ENCODE measurements at places on chromosomes 4 and X. TPM values are rescaled to one million over a fixed set of nuclear protein-coding genes. Genes with fewer than 3 reads are reported as not detected.

DNA sequence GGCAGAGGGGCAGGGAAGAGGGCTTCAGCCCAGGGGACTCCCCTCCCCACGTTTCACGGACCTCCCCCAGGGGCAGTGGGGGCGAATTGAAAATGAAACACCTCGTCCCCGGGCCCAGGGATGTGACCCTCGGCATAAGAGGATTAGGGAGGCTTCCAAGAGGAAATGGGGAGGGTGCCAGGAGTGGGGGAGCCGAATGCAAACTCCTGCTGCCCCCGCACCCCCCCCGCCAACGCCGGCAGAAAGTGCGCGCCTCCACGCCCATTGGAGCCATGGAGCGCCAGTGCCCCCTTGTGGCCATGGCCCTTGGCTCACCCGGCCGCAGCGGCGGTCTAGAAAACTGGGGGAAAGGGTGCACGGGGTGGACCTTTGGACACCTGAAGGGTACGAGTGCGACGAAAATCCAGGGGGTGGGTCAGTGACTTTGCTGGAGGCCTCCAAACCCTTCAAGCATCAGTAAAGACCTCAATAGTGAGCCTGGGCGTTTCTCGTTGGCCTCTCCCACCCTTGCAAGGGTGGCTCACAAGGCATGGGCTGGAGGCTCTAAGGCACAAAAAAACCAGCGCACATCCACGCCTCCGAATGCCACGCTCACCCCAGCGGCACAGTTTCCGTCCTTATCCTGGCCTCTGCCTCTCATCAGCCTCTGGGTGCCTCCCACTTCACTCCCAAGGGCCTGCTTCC lies 120.8 kb upstream of the PJA1 start:
- peak; percentile 43 for DNase-seq

DNA sequence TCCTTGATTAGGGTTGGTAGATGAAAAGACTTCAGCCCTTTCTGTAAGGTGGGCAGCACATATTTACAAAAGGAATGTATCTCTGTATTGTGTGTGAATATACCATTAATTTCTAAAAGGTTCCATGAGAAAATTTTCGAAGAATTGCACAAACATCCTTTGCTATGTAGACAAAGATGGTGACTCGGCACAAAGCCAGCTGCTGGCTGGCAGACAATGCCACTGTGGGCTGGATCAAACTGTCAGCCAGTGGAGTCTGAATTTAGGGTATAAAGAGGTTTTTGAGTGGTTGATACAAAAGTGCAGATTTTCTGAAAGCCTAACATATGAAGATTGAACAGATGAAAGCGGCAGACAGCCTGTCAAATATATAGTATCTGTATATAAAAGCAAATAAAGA lies 5.6 kb upstream of the TXK start:
- DNase-seq = peak; percentile 39

GRCh38 chrX:97102938-97103337 lies 219.2 kb downstream of the RPA4 start:
- DNase-seq = no peak

GRCh38 chr4:147582386-147583060 lies 34.7 kb upstream of the TMEM184C start:
- no peak for DNase-seq

DNA sequence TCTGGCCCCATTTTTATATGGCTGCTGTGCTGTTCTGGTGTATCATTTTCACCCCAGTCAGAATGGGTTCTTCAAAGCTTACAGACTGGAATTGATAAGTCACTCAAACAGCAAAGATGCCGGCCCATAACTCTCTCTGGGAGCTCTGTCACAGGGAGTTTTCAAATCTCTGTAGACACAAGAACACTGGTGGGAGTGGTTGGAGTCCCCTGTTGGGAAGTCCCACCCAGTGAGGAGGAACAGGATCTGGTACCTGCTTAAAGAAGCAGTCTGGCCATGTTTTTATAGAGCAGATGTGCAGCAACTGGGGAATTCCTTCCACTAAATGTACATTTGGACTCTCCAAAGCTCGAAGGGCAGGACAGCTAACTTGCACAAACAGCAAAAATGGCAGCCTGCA lies 69.3 kb upstream of the UGT2B7 start:
- no peak for DNase-seq

DNA sequence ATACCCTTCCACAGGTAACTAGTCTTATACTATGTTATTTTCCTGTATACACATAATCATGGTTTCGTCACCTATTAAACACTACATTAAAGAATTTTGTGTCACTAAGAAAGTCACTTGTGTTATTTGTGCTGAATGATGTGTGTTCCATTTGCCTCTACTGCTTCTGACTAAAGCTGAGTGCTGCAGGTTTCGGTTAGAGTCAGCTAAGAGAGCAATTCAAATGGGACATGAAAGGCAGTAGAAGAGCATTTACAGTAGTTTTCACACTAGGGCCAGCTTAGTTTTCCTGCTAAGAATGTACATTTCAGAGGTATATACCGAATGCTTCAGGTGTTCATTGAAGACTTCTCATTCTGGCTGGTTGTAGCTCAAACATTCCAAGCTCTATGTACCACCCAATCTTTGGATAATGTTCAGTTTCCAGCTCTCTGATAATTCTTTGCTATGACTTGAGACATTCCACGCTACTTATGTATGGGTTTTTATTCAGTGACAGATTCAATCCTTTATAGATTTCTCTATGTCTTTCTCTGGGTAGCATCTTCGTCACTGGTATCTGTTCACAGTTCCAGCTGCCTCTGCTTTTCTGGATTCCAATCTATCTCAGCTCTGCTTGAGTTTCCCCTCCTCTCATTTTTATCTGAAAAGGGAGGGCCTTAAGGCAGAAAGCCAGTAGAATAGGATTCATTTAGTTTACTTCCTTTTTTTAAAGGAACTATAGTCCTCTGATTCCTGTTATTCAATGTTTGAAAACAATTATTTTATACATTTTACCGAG lies 164.4 kb downstream of the CXXC4 start:
- no peak for DNase-seq

DNA sequence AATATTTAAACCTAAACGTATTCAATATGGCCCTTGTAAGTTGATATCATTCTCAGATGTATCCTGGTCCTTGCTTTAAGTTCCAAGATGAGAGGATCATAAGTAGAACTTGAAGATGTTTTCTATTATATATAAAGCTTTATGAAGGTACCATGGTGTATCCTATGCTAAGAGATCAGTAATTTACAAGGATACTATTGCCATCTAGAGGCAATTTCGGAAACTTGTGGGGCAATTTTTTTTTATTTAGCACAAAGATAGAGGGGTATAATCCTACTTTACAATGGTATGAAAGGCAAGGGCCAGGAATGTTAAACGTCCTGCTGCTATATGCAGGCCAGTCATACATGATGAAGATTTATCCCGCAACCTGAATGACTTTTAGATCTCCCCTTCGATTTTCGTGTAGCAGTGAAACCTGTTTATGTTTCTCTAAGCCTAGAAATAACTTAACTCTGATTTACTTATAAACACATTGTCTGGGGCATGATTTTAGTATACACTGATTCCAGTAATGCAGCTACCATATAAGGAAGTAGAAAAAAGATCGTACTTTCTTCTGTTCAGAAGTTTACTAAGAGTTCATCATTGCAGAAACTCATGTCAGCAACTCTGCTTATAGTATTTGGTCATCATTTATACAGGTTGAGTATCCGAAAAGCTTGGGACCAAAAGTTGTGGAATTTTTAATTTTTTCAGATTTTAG lies 2.6 kb downstream of the SLC25A31 start:
- DNase-seq = peak; percentile 11

GRCh38 chrX:10533696-10534365 lies 86.6 kb downstream of the MID1 start:
- no peak for DNase-seq

Gene DRP2
- 0.47 TPM for total RNA-seq

- no peak for DNase-seq
Measured at GRCh38 chr4:189597341-189597740, 343.3 kb upstream of the FRG1 start.

DNA sequence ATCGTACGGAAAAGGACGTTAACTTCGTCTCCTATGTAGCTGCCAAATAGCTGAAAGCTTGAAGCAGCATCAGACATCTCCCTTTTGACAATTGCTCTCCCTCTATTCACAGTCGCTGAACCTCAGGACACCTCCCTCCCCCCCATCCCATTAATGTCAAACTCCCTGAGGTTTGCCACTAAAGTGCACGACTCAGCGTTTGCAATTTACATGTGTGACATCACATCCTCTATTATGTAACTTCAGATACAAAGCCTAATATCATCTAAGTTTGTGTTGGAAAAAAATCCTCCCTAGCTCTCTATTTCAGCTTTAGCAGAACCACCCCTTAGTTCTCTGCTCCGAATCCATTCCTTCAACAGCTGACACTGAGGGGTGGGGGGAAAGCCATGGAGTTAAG lies 5.5 kb upstream of the NR3C2 start:
- peak; percentile 16 for DNase-seq

DNA sequence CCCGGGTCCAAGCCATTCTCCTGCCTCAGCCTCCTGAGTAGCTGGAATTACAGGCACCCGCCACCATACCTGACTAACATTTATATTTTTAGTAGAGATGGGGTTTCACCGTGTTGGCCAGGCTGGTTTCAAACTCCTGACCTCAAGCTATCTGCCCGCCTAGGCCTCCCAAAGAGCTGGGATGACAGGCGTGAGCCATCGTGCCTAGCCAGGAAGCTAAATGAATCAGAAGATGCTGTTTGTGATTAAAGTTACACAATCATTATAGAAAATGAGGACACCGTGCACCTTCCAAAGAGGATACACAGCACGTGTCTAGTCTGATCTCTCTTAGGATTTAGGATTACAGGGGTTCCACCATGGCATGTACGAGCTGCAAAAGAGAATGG lies 99.6 kb downstream of the DHRSX start:
- DNase-seq = no peak

GRCh38 chr4:173160871-173161270 lies 7.7 kb upstream of the GALNT7 start:
- DNase-seq = no peak

DNA sequence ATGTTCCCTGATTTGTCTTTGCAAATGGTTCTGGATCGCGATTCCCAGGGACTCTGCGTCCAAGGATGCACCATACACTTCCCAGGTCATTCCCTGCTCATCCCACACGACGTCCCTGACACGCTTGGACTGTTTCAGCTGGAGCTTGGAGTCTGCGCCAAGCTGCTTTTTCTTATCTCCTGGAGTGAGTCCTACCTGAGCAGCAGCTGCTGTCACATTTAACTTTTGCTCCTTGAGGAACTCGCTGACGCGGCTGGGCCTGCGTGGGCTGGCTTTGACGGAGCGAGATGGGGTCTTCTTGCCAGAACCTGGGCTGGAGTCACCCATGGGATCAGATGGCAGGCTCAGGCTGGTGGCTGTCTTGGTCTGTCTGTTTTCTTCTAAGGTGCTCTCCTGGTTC lies 59.6 kb downstream of the GPRIN3 start:
- DNase-seq = no peak

Gene USP26
- total RNA-seq = not detected

GRCh38 chrX:129833153-129833990 lies 10.3 kb downstream of the ZDHHC9 start:
- no peak for DNase-seq

DNA sequence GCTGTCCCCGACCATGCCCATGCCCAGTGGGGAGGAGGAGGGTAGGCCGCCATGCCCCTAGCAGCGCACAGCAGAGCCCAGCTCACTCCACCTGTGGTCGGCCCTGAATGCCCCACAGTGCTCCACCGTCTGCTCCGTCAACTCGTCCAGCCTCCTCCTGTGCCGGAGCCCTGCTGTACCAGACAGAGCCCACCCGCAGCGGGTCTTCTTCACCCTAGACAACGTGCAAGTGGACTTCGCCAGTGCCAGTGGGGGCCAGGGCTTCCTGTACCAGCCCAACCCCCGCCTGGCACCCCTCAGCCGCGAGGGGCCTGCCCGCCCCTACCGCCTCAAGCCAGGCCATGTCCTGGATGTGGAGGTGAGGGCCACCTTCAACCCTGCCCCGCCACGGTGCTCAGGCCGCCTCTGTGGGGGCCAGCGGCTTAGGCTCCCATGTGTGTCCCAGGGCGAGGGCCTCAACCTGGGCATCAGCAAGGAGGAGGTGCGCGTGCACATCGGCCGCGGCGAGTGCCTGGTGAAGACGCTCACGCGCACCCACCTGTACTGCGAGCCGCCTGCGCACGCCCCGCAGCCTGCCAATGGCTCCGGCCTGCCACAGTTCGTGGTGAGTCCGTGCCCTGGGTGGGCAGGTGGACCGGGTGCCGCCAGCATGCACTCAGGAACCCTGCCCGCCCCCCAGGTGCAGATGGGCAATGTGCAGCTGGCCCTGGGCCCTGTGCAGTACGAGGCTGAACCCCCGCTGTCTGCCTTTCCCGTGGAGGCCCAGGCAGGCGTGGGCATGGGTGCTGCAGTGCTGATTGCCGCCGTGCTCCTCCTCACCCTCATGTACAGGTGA lies 6.9 kb upstream of the SRPK3 start:
- no peak for DNase-seq

DNA sequence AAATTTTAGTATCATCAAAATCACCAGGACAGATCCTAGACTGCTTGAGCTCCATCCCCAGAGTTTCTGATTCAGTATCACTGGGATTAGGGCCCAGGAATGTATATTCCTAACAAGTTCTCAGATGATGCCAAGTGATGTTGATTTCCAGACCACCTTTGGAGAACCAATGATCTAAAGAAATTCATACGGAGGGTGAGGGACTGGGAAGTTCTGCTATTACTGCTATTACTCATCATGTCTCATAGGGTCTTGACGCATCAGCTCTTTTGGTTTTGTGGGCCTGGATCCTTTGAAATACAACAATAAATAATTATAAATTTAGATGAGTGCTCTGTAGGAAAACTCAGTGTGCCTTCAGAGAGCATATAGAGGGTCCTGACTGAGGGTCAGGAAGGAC lies 59.8 kb upstream of the LGI2 start:
- DNase-seq = no peak

GRCh38 chr4:74283614-74284013 lies 24.7 kb upstream of the EPGN start:
- no peak for DNase-seq

DNA sequence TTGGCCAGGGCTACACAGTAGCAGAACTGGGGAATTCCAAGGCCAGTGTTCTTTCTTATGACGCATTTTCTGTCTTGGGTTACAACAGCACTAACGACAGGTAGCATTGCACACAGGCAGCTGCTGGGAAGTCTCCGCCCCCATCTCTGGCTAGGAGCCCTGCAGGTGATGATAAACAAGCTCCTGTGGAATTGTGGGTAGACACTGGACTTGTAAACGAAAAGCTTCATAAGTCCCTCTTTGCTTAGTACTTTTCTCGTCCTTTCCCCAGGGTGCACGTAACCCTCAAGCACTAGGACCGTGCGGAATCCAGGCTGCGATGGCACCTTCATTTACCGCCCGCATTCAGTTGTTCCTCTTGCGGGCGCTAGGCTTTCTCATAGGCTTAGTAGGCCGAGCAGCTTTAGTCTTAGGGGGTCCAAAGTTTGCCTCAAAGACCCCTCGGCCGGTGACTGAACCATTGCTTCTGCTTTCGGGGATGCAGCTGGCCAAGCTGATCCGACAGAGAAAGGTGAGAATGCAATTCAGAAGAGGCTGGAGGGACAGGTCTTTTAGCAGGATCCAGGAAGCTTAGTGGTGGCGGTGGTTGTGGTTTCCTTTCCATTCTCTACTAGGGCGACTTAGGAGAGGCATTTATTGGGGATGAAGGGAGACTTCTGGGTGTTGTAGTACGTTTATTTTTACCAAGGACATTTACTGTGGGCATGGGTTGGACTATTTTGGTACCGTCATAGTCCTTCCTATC lies at the start of gene FAAH2:
Gene FAAH2, plus strand, starts transcription at position 200 of the 745 bp plus-strand sequence. Its CDS starts 120 bp downstream, at position 320.
- DNase-seq = peak; percentile 51

Gene GLRA3
- not detected for total RNA-seq

Data from CD4-positive, CD25-positive, alpha-beta regulatory T cell (primary cell).